ENCODE measurements at places on chromosomes 6 and 20.

GRCh38 chr6:169074526-169074925 is 179.1 kb downstream of the THBS2 start:
- no peak for DNase-seq

- no peak for DNase-seq
These were observed 68.0 kb downstream of the SLC35F1 start for GRCh38 chr6:117974914-117975627.

DNA sequence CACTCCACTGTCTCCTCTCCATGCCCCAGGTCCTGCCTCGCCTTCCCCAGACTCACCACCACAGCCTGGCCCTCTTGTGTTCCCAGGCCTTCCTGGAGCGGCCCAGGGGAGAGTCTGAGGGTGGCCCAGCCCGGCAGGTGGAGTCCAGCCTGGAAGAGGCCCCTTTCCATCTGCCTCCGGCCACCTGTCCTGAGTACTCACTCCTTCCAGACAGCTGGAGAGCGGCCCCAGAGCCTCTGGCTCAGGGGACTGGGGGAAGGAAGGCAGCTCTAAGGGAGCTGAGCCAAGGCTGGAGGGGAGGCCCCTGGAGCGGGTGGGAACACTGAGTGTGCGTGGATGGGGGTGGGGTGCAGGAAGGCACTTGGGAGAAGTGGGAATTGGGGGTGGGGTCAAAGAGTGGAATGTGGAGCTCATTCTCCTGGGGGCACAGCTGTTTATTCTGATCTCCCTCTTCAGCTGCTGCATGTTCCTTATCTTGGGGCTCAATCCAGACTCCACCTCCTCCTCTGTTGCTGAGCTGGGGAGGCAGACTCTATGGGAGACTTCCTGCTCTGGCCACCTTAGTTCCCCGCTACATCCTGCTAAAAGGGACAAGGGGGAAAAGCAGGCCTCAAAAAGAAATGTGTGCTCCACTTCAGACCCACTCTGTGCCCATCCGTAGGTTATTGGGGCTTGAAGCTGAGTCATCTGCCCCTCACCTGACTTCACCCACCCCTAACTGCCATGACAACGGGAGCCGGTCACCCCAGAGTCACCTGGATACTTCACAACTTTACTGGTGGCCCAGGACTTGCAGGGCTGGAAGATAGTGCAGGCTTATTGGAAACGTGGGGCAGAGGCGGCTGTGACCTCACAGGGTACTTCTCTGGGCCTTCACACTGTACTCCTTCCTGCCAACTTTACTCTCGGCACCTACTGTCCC is 19.5 kb upstream of the TAF8 start:
- DNase-seq, result no peak

- peak; percentile 53 for DNase-seq
These were observed 1.4 kb upstream of the HIVEP1 start for GRCh38 chr6:12010635-12011275.

GRCh38 chr20:62413025-62413570 is 6.0 kb upstream of the CABLES2 start:
- no peak for DNase-seq

DNA sequence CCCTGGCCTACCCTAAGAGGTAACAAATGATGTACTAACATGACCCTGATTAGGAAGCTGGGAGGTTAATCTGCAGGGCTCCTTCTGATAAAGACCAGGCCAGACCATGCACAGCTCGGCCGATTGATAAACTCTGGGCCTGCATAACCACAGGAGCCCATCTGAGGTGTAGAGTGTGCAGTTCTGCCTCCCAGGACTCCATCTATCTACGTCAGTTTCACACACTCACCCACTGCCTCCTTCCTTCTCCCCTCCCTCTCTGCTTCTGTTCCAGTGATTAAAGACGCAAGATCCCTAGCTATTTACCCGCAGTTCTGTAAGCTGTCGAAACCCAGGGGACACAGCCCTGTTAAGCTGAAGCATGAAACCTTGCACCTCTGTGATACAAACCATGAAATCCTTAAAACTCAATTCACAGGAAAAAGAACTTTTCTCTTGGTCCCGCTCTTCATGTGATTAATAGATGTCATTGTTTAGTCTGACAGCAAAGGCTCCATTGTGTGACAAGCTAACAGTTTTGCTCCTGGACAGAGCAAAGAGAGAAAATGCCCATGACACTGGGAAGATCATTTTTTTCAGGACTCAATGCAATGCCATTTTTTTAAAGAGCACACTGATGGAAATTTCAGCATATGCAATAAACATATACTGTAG is 470.6 kb downstream of the MAFB start:
- DNase-seq, result no peak

Measured in COR-L47 (cell line).